ENCODE measurements at places on chromosomes 16 and 17. TPM values are rescaled to one million over a fixed set of nuclear protein-coding genes. Genes with fewer than 3 reads are reported as not detected.

The MKS1 gene
- total RNA-seq: 24.8 TPM

The KRT28 gene
- not detected for total RNA-seq

The EPOP gene
- total RNA-seq: 6.1 TPM

The SLC38A8 gene
- not detected for total RNA-seq

The NT5C3B gene
- 66.2 TPM for total RNA-seq

The PRR29 gene
- total RNA-seq: 1.5 TPM

The DERL2 gene
- total RNA-seq: 83.2 TPM

DNA sequence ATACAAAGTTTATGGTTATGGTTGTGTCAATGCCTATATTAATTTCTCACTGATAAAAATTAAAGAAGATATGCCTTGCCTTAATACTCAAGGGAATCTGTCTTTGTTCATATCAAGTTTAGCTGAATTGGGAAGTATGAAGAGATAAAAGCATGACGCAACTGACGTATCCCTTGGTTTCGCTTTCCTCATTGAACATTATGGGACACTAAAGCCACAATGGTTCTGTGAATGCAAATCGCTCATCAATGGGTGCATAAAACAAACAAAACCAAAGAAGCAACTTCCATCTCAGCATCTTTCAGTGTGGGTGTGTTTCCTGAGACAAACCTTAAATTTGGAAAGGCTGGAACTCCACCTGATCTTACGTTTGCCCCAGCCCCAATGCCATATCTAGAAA lies 108.2 kb downstream of the NPIPB5 start:
- DNase-seq: no peak

GRCh38 chr17:27978689-27979175 lies 63.7 kb upstream of the NLK start:
- no peak for DNase-seq

DNA sequence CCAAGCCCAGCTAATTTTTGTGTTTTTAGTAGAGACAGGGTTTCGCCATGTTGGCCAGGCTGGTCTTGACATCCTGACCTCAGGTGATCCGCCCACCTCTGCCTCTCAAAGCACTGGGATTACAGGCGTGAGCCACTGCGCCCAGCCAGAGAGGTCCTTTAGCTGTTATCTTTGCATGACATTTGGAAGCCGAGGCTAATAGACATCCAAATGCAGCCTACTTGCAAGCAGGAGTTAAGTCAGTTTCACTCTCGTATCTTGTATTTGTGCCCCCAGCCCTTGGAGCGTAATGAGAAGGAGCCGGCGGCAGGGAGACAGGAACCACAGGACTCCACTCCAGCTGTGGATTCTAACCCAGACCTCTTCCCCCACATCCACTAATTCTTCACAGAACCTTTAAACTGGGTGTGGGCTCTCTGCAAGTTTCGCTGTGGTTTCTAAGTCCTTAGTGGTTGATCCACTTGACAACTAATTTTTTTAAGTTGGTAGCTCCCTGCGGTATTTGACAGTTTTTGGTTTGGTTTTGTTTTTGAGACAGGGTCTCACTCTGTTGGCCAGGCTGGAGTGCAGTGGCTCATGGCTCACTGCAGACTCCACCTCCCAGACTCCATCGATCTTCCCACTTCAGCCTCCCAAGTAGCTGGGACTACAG lies 3.1 kb upstream of the CYTH1 start:
- DNase-seq: no peak

GRCh38 chr17:12422651-12423050 lies 243.0 kb upstream of the MYOCD start:
- no peak for DNase-seq

- DNase-seq: peak; percentile 81
These were observed at the start of gene PNMT for GRCh38 chr17:39667945-39668924. TSS of gene PNMT (plus strand) at chr17:39668453. CDS start at chr17:39668476, 23 bp downstream.

GRCh38 chr16:90008708-90009145 lies 10.5 kb downstream of the DBNDD1 start:
- DNase-seq: no peak

DNA sequence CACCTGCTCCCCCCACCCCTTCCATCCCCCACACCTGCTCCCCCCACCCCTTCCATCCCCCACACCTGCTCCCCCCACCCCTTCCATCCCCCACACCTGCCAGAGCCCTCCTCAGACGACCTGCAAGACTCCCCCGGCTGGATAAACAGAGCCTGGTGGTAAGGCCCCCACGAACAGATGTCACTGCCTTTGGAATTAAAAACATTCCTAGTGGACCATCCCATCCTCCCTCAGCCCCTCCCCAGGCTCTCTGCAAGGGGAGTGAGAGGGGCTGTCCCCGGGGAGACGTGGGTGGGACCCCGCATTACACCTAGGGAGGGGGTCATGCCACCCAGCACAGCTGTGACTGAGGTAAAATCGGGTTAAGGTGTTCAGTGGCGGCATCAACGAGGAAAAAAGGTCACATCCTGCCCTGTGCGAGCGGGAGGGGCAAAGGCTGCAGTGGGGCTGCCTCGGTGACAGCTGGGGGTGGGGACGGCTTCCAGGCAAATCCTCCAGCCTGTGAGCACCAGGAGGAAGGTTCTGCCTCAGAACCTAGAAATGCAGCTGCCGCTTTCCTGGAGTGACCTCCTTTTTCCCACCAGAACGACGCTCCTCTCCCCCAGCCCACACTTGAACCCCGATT lies 38.7 kb downstream of the TIMM22 start:
- DNase-seq: no peak

DNA sequence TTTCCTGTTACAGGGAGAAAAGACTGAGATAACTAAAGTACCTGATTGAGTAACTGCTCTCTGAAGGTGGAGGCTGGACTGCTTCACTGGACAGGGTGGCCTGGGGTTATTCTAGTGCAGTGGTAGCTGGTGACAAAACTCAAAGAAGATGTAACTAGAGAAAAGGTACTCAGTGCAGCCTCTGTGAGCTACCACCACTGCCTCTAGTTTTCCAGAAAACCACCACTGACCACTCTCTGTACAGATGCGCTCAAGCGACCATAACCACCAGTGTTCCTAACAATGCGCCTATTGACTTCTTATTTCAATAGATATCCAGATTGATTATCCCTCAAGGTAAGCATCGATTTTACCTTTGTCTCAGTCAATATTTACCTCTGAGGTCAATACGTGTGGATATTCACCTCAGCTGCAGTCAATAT lies 492.2 kb downstream of the WWOX start:
- DNase-seq: no peak

GRCh38 chr17:4436381-4436780 lies 2.6 kb downstream of the SPNS3 start:
- DNase-seq: no peak

- DNase-seq: no peak
These were observed 318.3 kb upstream of the TNRC6C start for GRCh38 chr17:77640252-77640651.

Measured in H9 (cell line).